ENCODE measurements at places on chromosomes 2 and 18.

- DNase-seq = no peak
Observed at GRCh38 chr2:121455446-121455845, 75.2 kb upstream of the RNU4ATAC start.

- no peak for DNase-seq
Observed at GRCh38 chr2:14552818-14553217, 79.7 kb upstream of the LRATD1 start.

DNA sequence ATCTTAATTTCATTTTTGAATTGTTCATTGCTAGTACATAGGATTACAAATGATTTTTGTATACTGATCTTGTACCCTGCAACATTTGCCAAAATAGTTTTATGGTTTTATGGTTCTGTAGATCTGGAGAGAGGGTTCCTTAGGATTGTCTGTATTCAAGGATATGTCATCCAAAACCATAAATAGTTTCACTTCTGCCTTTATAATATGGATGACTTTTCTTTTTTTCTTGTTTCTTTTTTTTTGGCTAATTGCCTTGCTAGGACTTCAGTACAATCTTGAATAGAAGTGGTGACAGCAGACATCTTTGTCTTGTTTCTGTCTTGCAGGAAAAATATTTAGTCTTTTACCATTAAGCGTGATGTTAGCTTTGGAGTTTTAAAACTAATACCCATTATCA, 383.9 kb upstream of the HS6ST1 start:
- DNase-seq = no peak

DNA sequence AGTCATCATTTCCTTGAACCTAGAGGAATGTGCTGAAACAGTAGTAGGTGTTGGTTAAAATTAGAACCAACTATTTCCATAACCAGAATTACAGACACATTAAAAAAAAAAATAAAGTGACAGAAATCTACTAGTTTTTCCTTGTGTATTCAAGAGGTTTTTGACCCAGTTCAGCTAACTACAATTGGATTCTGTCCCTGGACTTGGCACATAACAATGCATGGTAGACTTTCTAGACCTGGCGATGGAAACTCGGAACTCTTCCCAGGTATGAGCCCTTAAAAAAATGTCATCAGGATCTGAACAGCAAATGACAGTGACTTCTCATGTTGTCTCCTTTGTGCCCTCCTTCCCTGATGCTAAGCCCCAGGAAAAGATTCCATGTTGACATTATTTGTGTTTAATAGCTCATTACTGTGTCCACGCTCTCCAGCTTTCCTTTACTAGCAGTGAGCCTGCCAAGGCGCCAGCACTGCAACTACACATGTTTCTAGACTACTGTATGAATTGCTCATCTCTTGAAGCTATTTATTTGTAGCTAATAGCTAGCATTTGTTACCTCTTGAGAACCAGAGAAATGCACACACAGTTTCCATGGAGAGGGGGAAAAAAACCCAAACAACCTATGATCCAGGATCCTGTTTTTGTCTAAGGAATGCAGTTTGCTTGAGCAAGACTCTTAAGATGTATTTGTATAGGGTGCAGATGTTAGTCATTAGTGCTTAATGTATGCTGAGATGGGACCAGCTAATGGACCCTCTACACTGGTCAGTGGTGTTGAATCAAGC, 148.5 kb downstream of the FMNL2 start:
- no peak for DNase-seq

GRCh38 chr2:222862909-222863544, 2.2 kb downstream of the ACSL3 start:
- no peak for DNase-seq

- no peak for DNase-seq
Observed at GRCh38 chr2:105399207-105399861, 483 bp upstream of the FHL2 start.

GRCh38 chr2:218146056-218146455, 20.2 kb downstream of the CXCR2 start:
- DNase-seq = no peak

DNA sequence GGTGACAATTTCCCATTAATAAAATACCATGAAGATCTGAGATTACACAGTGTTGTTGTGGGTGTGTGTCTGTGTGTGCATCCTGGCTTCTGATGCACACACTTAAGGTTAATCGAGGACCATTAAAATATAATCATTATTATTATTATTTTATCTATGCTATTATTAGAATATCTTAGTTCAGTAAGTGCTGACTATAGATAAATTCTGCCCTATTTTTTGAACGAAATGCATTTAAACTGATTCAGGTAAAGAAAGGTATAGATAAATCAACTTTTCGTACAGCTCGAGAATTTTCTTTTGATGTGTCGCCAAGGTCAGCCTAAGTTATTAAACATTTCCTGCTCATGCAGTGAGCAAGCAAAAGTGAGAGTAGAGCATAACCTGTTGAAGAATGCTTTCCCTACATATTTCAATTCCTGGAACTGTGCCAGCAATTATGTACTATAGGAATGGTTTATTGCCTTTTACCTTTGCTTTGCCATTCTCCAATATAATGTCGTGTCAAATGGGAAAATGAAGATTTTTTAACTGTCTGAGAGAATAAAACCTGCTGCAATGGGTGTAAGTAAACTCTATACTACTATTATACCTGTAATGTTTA, 25.8 kb downstream of the KCNJ3 start:
- DNase-seq = no peak

GRCh38 chr2:46331109-46331766, 34.0 kb downstream of the EPAS1 start:
- DNase-seq = no peak

- DNase-seq = no peak
Observed at GRCh38 chr2:240392084-240392947, 43.1 kb upstream of the GPC1 start.

- no peak for DNase-seq
Observed at GRCh38 chr18:37559194-37559593, 6.4 kb downstream of the CELF4 start.

- DNase-seq = no peak
Observed at GRCh38 chr2:111712940-111713515, 171.0 kb downstream of the ANAPC1 start.

DNA sequence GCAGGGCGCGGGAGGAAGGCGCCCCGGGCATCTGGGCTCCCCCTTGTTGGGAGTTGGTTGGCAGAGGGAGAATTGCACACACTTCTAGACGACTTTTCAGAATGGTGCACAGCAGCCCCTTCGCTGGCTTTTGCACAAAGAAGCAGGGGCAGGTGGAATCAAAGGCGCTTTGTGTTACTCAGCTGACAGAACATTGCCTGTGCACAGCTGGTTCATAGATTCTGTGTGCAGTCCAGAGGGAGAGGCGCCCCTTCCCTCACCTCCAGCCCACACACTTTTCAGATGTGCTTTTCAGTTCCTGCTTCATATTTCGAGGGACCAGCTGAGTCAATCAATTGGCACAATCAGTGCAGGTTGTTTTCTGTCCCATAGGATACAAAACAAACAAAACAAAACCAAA, 348.4 kb upstream of the RAB12 start:
- no peak for DNase-seq

DNA sequence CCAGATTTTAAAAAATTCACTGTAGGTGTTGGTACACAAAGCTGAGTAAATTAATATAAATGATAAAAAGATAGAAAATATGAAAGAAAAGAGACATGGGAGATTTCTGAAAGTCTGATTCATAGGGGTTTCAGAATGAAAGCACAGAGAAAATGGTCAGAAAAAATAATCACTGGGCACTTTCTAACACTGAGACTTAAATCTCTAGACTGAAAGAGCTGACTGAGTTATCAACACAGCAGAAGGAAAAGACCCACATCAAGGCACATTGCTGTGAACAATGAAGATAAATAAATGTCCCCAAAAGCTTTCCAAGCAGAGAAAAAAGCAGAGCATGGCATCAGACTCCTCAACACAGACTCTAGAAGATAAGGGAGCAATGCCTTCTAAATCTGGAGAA, 277.2 kb downstream of the BCL2 start:
- no peak for DNase-seq

DNA sequence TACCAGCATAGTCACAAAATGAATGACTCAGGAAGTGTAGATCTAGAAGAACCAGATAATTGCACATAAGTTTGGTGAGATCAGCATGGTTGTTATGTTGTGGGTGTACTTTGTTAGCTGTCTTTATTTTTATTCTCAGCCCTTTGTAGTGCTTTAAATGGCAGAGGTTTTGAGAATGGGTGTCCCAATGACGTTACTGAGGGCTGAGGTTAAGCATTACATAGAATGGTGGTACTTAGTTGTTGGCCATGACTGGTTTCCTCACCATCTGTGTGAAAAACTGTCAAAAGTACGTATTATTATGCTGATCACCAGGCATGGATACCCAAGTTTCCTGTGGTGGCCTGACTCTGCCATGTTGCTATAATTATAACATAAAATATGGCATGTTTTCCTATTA, 165.8 kb downstream of the UBE2E3 start:
- DNase-seq = no peak

DNA sequence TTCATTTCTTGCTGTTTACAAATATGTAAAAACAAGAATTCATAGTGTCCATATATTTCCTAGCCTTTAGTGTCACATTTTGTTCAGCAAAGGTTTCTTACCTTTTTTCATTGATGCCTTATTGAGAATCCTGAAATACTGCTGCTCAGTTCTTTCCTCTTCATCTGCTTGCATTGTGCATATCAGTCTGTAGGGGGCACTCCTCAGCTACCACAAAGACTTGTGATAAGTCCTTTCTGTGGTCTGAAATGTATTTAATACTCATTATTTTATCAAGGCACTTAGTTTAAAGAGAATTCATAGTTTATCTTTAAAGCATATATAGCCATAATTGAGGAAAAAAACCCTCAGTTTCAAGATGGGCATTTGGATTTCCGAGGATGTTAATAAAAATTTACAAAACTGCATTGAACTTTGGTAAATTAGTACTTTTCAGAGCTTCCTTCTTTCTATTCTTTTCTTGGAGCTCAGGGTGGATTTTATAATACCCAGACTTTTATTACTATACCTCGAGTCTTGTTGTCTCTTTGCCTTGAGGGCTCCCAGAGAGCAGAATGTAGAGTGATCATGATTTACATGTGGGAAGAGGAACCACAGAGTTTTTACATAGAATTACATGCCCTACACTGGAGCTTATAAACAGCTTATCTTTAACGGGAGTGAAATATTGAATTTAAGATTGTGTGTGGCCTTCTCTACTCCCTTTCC, 570.1 kb downstream of the PLCL1 start:
- DNase-seq = peak; percentile 41

- DNase-seq = no peak
Observed at GRCh38 chr18:72847771-72848170, 20.0 kb downstream of the NETO1 start.

DNA sequence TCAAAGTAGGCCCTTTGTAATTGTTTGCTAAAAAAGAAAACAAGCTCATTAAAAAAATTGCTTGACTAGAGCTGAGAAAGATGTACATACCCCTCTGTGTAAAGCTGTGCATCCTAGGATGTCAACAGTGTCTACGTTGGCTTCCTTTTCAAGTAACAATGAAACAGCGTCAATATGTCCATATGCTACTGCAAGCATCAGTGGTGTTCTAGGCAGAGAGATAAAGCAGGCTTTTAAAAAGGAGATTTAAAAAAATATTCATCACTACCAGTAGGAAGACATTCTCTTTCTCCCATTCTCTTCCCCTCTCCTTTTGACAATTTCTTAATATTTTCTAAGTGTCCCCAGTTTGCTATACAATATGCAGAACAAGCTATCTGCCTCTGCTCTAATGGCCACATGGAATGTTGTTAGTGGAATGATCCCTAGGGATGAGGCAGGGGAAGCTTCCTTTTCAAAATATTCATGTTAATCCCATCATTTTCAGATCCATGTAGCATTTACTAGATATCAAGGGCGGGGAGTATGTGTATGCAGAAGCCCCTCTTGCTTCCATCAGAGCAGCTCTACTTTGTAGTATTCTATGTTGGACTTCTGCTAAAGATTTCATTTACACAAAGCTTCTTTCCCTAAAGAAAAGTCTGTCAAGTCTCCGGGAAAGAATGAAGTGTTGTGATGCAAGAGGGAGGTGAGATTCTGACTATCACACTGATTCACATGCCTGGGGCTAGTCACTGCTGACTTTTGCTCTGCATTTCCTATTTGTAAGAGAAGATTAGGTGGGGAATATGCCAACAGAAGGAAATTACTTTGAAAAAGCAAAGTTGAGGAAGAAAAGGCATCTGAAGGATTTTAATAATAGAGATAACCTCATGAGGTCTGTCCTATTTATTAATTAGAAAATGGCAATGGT, 81.5 kb upstream of the PGAP1 start:
- no peak for DNase-seq

DNA sequence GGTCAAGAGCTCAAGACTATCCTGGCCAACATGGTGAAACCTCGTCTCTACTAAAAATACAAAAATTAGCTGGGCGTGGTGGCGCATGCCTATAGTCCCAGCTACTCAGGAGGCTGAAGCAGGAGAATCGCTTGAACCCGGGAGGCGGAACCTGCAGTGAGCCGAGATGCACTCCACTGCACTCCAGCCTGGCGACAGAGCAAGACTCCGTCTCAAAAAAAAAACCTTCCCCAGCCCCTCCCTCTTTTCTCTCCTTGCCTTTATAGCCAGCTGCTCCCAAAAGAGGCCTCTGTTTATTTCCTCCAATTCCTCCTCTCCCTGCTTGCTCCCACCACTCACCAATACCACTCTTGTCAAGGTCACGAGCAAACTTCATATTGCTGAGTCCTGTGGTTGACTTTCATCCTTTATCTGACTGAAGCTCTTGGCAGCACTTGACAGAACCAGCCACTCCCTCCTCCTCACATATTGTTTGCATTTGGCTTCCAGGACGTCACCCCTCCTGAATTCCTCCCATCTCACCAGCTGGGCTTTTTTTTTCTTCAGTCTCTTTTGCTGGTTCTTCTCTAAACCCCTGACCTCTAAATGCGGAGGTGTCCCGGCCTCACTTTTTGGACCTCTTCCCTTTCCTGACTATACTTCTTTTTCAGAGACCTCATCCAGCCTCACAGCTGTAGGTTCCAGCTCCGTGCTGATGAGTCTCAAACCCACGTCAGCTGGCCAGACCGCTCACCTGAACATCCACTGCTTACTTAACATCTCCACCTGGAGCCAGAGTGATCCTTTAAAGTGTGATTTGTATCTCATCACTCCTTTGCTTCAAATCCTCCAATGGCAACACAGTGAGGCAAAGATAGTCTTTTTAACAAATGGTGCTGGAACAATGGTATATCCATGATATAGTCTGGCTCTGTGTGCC, 84.6 kb upstream of the CAB39 start:
- no peak for DNase-seq

DNA sequence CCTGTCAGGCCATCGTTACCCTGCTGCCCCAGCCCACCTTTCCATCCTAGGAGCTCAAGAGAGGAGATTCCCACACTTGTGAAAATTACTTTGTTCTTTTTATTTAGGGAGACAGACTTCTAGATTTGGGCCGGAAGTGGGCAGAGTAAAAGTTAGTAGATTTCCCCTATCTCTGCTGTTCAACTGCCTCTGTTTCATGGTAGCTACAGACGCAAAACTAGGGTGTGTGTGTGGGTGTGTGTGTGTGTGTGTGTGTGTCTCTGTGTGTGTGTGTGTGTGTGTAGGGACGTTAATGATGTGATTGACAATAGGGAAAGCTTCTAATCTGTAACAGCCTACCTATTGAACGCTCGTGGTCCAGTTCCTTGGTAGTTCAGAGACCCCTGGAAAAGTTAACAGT, 438 bp downstream of the PSMA8 start:
- no peak for DNase-seq

GRCh38 chr2:142868229-142868762, 9.2 kb upstream of the KYNU start:
- peak; percentile 3 for DNase-seq

GRCh38 chr2:74525717-74526648, at the start of gene DQX1:
Gene DQX1, minus strand, starts transcription at chr2:74526231. Its CDS starts 502 bp downstream, at chr2:74525729.
- DNase-seq = no peak

- no peak for DNase-seq
Observed at GRCh38 chr18:55400590-55401541, 187.1 kb downstream of the TCF4 start.
